ENCODE measurements at places on chromosomes 1 and 21.

- no peak for DNase-seq
These were observed 473.2 kb downstream of the DSCAM start for GRCh38 chr21:40373761-40374160.

DNA sequence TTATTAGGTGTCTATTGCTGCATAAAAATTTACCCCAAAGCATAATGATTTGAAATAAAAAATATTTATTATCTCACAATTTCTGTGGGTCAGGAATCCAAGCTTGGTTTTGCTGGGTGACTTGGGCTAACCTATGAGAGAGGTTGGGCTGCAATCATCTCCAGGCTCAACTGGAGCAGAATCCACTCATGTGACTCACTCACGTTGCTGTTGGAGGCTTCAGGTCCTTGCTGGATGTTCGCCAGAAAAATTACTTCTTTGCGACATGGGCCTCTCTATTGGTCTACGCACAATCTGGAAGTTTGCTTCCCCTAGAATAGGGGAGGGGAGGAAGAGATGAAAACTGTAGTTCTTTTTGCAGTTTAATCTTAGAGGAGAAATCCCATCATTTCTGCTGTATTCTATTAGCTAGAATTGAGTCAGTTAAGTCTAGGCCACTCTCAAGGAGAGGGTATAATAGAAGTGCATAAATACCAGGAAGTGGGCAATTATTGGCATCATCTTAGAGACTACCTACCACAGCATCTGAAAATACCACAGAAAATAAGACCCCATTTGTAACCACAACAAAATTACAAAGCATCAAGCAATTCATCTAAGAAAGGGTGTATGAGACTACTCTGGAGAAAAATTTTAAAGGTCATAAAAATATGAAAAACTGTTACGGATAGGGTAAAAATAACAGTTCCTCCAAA, 5.7 kb upstream of the FASLG start:
- DNase-seq: no peak

DNA sequence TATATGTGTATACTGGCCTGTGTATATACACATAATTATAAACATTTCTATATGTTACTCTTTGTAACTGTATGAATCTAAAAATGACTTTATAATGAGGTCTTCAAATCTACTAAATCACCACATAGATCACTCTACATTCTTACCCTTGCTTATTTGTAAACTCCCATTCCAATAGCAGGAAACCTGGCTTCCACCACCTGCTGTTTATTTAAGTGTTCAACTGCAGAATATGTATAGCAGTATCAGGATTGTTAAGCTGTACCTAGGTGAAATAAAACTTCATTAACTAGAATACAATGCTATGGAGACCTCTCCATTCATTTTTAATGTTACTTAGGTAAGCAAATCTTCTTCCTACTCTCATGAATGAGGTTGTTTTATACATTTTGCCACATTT, 1351.1 kb upstream of the B3GALT2 start:
- DNase-seq: no peak

GRCh38 chr1:206080026-206080820, 27.2 kb downstream of the RHEX start:
- DNase-seq: no peak

DNA sequence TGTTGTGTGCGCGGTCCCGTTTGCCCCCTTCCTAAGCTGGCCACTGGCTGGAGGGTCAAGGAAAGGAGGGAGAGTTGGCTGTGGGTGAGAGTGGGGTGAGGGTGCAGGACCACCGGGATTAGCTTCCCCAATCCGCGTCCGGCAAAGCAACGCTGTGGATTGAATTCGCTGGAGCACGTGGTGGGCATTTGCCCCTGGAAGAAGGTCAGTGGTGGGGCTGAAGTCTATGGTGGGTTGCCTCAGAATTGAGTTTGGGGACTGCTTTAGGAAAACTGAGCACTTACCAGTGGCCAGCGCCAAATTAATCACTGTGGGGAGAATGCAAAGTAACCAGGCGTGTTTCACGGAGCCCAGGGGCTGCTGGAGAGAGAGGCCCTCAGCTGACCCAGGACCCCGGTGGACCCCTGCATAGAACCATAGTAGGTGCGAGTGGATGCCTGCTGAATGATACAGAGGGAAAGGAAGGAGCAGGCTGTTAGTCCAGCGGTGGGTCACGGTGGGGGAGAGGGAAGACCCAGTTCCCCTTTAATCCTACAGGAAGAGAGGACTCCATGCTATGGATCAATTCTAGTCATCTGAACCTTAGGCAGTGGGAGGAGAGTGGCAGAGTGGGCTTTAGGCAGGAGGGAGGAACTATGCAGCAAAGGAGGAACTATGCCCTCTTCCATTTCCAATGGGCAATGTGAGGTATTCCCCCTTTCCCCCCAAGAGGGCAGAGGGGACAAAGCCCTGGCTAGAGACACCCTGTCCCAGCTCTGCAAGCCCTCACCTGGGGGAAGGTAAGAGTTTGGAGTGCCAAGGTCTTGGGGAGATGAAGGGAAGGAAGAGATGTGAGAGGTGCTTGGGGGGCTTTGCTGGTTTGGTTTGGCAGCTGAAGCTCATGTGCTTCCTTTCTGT, 1.2 kb downstream of the TNFRSF8 start:
- DNase-seq: no peak

- DNase-seq: no peak
These were observed 637 bp downstream of the LYPLA2 start for GRCh38 chr1:23791516-23792047.

- DNase-seq: no peak
These were observed 482 bp downstream of the TM2D1 start for GRCh38 chr1:61724506-61724812.

DNA sequence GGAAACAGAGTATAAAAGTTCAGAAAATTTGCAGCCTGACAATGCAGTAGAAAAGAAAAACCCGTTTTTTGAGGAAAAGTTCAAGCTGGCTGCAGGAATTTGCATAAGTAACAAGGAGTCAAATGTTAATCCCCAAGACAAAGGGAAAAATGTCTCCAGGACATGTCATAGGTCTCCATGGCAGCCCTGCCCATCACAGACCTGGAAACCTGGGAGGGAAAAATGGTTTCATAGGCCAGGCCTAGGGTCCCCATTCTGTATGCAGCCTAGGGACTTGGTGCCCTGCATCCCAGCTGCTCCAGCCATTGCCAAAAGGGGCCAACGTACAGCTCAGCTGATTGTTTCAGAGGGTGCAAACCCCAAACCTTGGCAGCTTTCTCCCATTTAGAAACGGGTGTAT, 3.6 kb upstream of the KCNT2 start:
- DNase-seq: no peak

DNA sequence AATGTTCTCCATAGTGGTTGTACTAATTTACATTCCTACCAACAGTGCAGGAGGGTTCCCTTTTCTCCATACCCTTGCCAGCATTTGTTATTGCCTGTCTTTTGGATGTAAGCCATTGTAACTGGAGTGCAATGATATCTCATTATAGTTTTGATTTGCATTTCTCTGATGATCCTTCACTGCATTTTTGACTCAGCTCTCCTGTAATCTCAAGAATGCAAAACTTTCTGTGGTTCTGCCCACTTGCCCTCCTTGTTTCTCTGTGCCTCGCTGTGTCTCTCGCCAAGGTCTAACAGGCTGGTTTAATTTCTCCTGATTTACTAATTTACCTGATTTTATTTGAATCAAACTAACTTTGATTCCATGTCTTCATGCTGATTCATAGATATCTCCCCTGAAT, 407.9 kb downstream of the ZP4 start:
- no peak for DNase-seq

GRCh38 chr1:223737342-223737741, 25.0 kb downstream of the CAPN2 start:
- no peak for DNase-seq

GRCh38 chr1:112651205-112651604, 23.3 kb upstream of the MOV10 start:
- DNase-seq: no peak

DNA sequence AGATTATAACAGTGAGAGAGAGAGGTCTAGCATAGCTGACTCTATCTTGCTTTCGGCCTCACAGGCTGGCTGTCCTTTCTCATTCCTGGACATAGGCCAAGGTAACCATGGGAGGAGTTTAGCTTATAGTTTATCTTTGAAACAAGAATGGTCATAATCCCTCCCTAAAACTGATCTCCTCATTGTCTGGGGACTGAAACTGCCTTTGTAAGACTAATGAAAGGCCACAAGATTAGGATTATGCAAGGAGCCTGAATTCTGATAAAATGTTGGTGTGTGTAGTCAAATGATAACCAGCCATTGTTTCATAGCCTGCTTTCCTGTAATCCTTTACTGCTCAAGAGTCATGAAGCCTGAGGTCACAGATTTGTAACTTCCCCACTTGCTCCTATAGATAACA, 131.9 kb upstream of the LYPLAL1 start:
- DNase-seq: no peak

GRCh38 chr1:100657876-100658715, 61.4 kb upstream of the VCAM1 start:
- DNase-seq: no peak

GRCh38 chr1:216621536-216621935, 101.7 kb downstream of the ESRRG start:
- no peak for DNase-seq

DNA sequence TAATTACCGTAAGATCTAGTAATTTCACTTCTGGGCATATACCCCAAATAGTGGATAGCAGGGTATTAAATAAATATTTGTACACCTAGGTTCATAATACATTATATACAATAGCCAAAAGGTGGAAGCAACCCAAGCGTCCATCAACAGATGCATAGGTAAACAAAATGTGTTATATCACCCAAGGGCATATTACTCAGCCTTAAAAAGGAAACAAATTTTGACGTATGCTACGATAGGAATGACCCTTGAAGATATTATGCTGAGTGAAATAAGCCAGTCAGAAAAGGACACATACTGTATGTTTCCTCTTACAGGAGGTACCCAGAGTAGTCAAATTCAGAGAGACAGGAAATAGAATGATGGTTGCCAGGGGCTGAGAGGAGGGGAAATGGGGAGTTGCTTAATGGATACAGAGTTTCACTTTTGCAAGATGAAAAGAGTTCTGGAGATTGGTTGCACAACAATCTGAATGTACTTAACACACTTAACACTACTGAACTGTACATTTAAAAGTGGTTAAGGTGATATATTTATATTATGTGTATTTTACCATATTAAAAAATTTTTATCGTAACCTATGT, 36.6 kb upstream of the KCTD3 start:
- no peak for DNase-seq

DNA sequence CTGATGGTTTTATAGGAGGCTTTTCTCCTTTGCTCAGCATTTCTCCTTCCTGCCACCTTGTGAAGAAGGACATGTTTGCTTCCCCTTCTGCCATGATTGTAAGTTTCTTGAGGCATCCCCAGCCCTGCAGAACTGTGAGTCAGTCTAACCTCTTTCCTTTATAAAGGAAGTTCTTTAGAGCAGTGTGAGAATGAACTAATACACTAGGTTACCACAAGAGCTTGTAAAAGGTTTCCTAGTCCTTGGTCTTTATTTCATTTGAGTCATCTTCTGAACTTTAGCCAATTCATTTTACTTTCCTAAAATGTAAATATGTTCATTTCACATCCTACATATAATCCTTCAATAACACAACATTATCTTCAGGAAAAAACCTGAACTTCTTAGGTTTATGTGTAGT, 365.3 kb downstream of the HHIPL2 start:
- no peak for DNase-seq

DNA sequence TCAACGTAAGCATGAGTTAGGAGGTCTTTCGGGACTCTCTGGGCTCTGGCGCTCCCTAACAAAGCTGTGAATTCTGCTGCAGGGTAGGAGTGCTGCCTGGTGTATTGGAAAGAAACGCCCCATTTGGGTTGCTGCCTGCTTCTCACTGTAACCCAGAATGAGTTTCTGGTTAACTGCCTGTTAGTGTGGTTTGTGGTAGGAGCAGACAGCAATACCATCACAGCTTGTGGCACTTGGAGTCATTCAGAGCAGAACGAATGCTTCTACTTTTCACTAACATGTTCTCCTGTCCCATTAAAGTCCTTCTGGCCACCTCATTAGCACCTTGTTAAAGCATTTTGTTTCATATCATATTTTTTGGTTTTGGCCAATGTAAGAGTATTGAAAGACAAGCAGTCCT, 18.1 kb downstream of the MAP3K7CL start:
- DNase-seq: no peak

DNA sequence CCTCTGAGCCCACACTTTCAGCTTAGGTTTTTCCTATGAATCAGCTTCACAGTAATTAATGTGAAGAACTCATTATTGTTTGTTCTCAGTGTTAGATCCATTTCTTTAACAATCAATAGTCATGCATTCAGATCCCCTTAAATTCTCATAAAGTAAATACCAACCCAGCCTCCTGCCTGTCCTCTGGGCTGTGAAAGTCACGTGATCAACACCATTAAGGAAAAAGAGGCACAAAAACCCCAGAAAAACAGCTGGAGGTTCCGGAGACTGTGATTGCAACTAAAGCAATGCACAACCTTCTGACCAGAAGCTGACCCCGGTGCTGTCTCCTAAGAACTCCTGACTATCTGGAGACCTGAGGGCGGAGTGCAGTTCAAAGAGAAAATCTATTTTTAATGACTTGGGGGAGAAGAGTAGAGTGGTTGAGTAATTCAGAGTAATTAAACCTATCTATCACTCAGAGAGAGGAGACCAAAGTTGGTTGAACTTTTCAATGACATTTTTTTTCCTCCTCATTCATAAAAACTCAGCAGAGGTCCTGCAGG, 132.5 kb downstream of the PLXNA2 start:
- no peak for DNase-seq

DNA sequence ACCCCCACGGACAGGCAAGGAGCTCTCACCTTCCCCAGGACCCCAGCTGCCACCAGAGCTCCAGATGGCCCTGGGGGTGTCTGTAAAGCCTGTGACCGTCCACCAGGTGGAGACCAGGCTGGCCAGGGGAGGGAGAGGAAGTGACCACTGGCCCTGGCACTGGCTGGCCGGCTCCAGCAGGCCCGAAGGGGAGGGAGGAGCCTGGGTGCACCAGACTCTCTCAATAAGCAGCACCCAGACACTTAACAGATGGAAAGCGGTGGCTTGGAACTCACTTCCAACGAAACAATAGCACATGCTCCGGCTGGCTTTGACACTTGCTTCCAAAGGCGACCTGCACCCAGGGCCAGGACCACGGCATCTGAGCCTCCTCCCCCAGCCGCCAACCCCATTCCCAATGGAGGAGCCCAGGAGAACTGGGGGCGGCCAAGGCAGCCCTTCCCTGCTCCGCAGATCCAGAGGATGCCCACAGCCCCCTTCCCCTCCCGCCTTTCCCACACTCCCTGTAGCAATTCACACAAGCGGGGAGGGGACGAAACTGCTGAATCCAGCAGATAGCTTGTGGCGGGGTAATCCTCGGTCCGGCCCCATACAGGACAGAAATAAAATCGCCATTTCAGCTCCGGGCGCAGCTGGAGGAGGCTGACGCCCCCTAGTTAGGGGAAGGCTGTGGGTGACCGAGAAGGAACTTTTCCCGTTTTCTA, 742 bp upstream of the PDE9A start:
- DNase-seq: no peak

DNA sequence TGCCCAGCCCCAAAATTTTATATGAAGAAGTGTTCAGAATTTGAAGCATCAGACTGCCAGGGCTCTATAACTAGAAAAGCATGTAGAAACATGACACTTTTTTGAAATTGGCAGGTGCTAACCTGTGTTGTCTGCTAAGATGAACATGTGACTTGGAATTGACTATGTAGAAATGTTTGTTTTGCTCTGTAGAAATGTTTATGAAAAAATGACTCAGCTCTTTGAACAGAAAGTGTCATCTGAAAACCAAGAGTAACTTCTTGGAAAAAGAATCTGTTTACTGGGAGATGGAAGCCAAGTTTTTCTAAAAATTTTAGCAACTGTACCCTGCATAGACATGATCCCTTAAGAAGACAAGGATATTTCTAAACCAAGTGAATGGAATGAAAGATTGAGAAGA, 59.2 kb downstream of the LHX9 start:
- no peak for DNase-seq

GRCh38 chr1:178057141-178057765, 36.7 kb upstream of the RASAL2 start:
- no peak for DNase-seq
